ENCODE measurements at places on chromosomes 7 and 10. TPM values are rescaled to one million over a fixed set of nuclear protein-coding genes. Genes with fewer than 3 reads are reported as not detected.

Gene GSTO2
- total RNA-seq: 0.51 TPM

Gene RNLS
- total RNA-seq: 20.2 TPM

Gene LBX1
- total RNA-seq: under 0.01 TPM

Gene WASHC2C
- total RNA-seq: 24.5 TPM

Gene NPC1L1
- not detected for total RNA-seq

Measured in pericardium fibroblast (primary cell).